Central memory CD8-positive, alpha-beta T cell (primary cell): ENCODE measurements at places on chromosomes 5 and 9.

- DNase-seq: no peak
Measured at GRCh38 chr5:149060325-149060724, 2.5 kb downstream of the SH3TC2 start.

DNA sequence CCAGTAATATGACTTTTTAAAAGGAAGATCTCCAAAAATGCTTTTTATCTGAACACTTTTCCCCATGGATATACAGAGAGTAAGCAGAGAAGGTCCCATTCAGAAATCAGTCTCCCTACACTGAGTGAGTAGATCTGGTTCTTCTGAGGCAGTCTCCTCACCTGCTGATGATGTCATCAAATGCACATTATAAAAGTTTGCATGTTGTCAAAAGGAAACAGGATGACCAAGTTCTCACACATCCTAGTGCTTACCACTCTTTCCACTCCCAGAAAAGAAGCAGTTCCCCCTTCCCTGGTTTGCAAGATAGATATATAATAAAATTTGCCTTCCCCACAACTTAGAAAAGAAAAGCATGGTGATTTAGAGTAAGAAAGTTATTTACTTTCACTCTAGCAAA is 180.5 kb downstream of the RAB3C start:
- no peak for DNase-seq

DNA sequence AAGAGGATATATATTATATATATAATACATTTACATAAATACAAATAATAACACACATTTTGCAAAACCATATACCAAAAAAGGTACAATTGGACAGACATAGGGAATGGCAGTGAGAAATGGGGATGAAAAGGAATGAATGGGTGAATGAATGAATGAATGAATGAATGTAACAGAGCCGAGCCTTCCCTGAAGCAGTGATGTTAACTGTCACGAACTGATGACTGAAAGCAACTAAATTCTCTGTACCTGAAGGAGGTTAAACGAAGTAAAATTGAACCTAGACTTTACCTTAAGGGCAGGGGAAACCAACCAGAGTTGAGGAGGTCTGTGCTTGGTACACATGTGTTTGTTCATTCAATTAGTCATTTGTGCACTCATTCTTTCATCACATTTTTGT is 169.6 kb upstream of the TBC1D2 start:
- no peak for DNase-seq

DNA sequence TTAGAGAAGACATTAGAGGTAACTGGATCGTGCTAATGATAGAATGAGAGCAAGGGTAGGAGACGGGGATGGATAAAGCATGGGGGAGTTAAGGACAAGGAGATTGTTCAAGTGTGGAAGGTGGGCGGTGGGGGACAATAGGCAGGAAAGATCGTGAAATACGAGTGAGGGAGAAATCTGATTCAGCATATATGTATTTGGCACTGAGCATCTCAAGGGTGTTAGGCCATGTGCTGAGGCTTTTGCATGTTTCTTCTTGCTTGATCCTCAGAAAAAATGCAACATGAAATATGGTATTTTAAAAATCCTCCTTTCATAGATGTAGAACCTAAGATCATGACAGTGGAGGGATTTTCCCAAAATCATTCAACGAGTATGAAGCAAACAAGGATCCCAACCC is 240.5 kb downstream of the PAPPA start:
- no peak for DNase-seq

- no peak for DNase-seq
Measured at GRCh38 chr5:142363619-142363963, 38.8 kb upstream of the SPRY4 start.

DNA sequence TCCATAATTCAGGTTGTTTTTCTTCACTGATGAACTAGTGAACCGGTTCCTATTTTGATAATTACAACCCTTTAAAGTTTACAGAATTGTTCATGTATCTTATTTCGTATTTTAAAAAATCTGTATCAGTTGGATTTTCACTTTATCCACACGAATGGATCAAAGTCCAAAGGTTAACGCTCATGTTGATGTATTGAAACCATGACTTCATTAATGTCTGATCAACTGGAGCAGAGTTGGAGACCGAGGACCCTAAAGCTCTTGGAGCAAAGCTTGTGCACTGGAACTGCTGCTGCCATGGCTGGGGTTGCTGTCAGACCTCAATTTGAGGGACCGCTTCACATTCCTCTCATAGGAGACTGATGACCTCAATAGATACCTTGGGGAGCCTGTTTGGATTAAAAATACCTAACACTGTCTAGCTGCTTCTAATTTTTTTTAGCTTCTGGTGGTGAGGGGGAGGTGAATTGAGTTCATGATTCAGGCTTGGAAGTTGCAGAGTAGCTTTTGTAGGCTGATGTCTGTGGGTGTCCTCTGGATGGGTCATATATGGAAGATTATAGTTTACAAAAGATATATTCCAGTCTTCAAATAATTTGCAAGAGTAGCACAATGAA is 45.1 kb downstream of the KIAA1958 start:
- DNase-seq: no peak

- DNase-seq: no peak
Measured at GRCh38 chr5:178690208-178690607, 40.3 kb downstream of the ZNF354A start.

DNA sequence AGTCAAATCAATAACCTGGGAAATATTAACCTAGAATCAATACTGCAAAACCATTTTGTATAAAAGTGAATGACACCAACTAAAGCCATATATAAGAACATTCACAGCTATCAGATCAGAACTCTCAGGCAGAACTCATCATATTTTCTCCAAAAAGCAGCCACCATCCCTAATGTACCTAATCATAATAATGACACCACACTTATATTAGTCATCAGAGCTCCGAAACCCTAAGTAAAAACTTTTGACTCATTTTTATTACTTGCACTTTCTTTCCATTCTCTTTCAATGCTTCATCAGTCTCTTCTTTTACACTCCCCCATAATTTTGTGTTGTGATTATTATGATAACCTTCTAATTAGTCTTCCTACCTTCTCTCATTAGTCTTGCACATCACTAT is 45.3 kb downstream of the INSL6 start:
- no peak for DNase-seq

- DNase-seq: no peak
Measured at GRCh38 chr9:131813116-131813515, 73.2 kb upstream of the RAPGEF1 start.

DNA sequence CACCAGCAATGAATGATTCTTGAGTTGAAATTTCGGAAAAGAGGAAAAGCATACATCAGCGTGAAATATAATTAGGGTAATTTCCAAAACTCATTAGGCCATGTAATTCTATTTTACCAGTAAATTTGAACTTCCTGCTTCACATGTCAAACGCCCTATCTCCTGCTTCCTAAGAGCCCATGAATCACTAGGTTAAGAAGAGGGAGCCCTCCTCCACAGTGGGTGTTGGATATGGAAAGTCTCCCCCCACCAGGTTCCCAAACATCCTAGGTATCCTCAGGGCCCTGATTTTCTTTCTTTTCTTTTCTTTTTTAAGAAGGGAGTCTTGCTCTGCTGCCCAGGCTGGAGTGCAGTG is 115.2 kb downstream of the SUSD1 start:
- DNase-seq: no peak

- no peak for DNase-seq
Measured at GRCh38 chr5:983238-983524, 25.4 kb upstream of the NKD2 start.
